ENCODE measurements at places on chromosomes 4 and X.

GRCh38 chr4:105373324-105373723 lies 100.5 kb downstream of the PPA2 start:
- no peak for DNase-seq

- DNase-seq = no peak
Measured at GRCh38 chr4:80079255-80079923, 6.4 kb upstream of the ANTXR2 start.

- DNase-seq = no peak
Measured at GRCh38 chr4:17809667-17810066, 890 bp downstream of the DCAF16 start.

DNA sequence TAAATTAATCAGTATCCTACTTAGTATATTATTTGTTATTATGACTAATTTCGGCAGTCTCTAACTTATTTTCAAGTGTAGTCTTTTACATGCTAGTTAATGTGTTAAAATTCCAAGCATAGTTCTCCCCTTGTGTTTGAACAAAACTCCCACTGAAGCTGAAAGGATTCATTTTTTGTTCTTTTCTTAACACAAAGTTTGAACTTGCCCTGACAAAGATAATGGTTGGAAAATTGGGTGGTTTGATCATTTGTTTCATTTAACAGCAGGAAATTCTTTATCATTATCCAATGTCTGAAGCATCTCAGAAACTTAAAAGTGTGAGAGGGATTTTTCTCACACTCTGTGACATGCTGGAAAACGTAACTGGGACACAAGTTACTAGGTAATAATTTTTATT lies 36.0 kb downstream of the INTU start:
- DNase-seq = no peak

DNA sequence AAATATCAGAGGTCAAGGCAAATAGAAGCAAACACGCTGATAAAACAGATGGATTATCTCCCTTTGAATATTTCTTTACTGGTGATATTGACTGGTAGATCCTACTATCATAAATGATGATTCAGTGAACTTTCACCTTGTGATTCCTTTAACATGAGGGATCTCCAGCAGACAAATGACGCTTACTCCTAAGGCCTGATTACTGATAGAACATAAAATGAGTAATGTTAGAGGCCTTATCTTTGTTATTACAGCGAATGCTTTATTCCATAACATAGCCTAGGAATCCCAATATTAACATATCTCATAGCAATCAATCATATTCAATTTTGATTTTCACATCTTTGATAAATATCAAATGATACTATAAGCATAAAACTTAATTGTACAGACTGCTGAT lies 152.3 kb downstream of the SLC10A7 start:
- DNase-seq = no peak

DNA sequence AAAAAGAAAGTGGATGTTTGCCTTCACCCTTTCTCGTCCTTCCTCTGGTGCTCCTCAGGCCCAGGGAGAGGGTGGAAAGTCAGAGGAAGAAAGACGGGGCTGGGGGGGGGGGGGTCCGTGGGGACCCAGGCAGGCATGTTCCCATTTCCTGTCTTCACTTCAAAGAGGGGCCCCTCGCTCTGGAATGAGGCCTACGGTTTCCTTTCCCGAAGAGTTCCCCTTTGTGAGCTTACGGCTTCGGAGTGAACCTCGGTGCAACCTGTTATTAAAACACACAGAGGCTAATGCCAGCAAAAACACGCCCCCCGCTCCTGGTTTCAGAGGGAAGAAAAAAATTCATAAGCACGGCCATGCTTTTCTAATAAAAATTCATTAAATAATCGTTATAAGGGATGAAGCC lies 40.1 kb downstream of the SHOX start:
- DNase-seq = no peak
